ENCODE measurements at places on chromosomes 2 and 18.
A peak's percentile ranks its signal among the peaks of the same experiment; 100 is the strongest.

DNA sequence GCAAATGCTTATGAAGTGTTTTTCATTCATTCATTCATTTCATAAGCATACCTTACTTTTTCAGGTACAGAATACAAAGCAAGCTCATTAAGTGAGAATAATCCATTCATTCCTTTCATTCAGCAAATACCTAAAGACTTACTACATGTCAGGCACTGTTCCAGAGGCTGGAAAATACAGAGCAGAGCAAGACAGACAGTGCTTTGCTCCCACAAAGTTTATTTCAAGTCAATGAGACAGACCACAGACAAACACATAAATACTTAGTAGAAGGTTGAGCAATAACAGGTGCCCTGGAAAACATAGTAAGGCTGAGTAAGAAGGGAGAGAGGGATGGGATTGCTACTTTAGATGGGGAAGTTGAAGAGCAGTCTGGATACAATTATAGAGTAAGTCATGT is 309.8 kb downstream of the C1D start:
- no peak for DNase-seq

- DNase-seq: no peak
Measured at GRCh38 chr18:62827397-62827796, 112.1 kb downstream of the PHLPP1 start.

DNA sequence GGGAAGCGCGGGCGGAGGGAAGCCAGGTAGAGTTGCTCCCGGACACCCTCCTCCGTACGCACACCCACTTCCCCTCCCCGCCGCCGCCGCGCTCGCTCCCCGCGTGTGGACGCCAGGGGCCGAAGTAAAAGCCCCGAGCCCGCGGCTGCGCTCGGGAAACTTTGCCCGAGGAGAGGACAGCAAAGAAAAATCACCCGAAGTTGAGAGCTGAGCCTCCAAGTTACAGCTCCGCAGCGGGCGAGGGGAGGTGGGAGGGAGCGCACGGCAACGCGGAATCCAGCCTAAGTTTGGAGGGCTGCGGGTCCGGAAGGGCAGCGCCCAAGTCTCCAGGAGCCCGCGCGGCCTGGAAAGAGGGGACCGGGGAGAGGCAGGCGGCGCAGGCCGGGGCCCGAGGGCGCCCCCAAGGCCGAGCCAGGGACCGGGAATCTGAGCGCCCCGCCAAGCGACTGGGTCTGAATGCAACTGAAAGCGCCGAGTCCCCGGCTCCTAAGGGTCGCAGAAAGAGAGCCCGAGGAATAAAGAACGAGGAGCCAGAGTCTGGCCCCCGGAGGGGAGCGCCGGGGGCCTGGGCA is 706 bp upstream of the BCL11A start:
- DNase-seq: no peak

DNA sequence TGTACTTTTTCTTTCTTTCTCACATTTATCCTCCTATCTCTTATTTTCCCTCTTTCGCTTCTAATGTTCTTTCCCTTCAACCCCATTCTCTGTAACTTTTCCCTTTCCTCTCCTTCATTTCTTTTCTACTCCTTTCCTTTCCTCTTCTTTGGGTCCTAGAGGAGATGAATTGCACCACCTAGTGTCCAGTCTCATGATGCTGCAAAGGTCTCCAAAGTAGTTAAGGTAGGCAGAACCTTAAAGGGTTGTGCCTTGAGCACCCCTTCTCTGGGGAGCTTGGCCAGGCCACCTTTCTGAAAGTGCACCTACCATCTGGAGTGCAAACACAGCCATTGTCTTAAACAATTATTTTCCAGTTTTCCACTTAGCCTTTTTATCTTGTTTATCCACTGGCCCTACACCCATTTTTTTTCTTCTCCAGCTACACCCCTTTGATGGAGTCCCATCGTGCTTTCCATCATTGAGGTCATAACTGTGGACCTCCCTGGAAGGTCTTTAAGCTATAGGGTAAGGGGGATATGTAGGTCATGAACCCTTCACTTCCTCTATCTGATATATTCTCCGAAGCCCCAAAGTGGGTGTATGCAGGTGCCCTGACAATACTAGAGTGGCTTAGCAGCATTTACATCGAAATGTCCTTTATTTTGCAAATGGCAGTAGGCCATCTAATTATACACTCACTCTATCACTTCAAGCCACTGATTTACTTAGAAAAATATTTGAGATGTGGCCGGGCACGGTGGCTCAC is 155.9 kb downstream of the ESCO1 start:
- DNase-seq: no peak

DNA sequence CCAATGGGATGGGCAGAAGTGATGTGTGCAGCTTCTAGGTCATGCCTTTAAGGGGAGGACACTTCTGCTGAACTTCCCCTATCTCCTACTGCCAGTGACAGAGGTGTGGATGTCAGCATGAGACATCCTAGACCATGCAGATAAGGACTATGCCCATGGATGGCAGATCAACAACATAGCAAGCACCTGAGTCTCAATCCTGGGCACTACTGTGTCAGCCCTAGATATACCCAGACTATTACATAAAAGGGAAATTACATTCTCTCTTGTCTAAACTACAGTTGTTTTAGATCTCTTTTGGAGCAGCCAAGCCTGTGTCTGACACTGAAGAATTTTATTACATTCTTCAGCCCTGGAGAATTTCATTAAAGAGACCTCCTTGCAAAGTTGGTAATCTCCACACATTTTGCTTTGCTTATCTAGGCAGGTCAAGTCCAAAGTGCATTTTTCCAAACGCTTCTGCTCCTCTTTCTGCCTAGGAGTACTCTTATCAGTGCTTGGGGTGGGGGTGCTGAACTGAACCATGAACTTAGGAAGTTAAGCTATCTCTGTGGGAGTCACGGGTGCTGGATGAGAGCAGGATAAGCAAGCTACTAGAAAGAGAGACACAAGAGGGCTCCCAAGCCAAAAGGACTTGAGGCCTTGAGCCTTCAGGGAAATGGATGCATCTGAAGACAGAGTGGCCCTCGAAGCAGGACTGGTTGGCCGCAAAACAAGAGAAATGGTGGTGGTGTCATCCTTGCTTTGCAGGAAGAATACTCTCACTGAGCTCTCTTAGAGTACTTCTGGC is 95.2 kb upstream of the SPRED2 start:
- DNase-seq: no peak

GRCh38 chr2:104431701-104432121 is 422.2 kb upstream of the POU3F3 start:
- no peak for DNase-seq

GRCh38 chr2:90069290-90069894 is 1377.9 kb downstream of the RPIA start:
- DNase-seq: no peak

DNA sequence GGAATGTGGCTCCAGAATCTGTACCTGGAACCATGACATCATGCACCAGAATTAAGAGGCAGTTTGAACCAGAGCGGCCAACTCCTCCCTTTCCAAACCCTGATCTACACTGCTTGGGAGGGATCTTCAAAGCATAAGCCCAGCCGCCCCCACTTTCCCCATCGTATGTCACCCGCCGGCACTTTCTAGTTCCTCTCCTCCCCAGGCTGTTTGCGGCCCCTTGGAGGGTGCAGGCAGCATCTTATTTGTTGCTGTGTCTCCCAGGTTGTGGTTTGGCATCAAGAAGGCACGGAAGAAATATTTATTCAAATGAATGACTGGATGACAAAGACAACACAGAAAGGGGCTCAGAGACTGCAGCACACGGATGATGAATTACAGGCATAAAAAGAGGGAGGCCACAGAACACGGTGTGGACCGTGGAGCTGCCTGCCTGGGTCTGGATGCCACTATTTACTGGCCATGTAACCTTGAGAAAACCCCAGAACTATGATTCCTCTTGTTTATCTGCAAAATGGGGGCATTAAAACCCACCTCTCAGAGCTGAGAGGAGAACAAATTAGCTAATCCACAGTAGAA is 305.8 kb downstream of the EIPR1 start:
- no peak for DNase-seq

- DNase-seq: no peak
Measured at GRCh38 chr18:14962626-14963025, 214.7 kb downstream of the ANKRD30B start.

DNA sequence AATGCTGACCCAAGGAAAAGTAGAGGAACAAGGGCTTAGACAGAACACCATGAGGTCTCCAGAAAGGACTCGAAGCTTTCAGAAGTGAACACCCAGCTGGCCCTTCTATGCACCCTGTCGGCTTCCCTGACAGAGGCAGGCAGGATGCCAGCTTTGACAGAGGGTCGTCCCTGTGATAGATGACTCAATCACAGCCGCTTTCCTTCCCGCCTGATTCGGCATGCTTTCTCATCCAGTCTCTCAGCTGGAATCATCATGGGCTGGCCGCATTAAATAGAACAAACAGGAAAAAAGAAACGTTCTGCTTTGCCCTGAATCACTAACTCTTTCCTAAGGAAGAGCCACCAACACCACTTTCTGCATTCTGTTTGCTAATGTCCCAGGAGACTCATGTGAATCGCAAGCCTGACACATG is 140.3 kb upstream of the RAB12 start:
- no peak for DNase-seq

DNA sequence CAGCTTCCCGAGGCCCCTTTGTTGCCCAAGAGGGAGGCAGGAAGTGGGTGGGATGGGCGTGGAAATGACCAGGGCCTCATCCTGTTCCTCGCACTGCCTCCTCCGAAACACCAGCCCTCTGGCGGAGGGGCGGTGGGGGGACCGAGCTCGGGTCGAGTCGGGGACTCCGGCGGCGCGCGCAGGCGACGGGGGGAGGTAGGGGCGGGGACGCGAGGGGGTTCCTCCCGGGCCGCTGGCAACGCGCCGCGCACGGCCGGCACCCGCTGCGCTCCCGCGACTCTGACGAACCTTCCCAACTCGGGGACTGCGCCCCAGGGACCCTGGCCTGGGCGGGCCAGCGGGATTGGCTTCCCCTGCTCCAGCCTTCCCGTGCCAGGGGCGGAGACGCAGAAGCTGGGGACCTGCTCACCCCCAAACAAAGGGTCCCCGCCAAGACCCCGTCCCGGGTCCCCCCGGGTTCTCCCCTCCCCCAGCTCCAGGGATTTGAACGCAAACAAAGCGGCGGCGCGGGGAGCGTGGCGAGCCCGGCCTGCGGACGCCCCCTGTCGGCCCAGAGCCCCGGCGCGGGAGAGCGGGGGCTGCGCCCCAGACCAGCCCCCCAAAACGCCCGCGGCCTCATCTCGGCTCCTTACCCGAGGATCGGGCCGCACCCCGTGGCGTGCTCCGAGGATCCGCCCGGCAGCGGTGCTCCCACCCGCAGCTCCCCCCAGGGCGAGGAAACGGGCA is 1.2 kb downstream of the SEMA4C start:
- DNase-seq: peak; percentile 41

GRCh38 chr2:217951521-217952247 is 51.1 kb downstream of the TNS1 start:
- no peak for DNase-seq

DNA sequence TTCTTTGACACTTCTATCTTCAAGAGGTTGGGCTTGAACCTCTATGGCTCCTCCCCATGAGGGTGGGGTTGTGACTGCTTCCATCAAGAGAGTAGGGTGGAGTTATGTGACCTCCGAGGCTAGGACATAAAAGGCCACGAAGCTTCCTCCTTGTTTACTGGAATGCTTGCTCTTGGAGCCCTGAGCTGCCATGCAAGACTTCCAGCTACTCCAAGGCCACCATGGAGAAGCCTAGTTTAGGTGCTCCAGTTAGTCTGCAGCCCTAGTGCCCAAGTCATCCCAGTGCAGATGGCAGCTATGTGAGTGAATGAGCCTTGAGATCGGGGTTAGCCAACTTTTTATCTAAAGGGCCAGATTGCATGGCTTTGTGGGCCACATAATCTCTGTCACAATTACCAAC is 2.4 kb upstream of the MERTK start:
- DNase-seq: no peak

- no peak for DNase-seq
Measured at GRCh38 chr2:231680285-231680991, 27.9 kb upstream of the PTMA start.

DNA sequence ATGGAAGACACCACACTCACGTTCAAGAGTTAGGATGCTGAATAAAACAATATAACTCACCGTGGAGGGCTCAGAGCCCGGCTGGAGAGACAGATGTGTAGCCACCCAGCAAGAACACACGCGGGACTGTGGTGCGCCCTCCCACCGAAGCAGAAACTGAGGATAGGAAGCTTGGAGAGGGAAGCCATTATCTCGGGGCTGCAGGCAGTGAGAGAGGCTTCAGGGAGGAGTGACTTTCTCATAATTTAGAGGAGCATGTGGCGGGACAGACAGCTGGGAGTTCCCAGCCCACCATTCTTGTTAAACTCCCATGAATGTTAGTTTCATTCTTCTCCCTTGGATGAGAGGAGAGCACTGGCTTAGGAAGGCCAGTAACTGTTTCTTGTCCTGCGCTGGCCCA is 96.4 kb downstream of the MAPRE2 start:
- no peak for DNase-seq

DNA sequence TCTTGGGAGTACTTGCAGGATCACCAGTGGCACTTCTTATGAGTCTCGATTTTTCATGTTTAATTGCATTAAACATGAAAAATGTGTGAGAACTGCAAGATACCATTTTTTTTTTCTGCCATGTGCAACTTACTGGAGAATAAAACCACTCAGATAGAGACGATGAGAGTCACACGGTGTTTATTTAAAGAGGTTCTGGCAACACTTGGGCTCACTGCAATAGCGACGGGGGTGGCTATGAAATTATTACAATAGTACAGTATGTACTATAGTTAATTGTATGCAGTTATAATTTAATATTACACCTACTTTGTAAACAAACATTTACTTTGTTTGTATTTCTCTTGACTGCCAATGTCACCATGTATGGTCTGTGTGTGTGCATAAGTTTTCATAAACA is 479.8 kb downstream of the NUP35 start:
- no peak for DNase-seq

GRCh38 chr18:58268849-58269248 is 224.8 kb downstream of the NEDD4L start:
- DNase-seq: no peak

DNA sequence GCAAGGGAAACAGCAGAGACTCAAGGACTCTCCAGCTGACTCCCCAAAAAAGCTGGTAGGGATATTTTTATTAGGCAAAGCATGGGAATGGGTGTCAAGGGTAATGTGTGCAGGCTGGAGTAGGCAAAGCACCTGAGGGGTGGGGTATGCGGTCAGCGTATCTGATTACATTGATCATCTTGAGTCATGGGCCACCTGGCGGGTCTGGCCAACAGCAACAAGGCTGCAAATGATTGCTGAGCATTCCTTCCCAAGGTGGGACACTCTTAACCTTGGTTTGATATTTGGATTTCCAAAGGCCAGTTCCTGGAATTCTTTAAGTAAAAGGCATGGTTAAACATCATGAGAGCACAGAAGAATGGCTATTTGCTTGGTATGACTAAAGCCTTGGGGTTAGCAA is 32.6 kb upstream of the CCBE1 start:
- DNase-seq: no peak

GRCh38 chr2:181372646-181373040 is 84.5 kb upstream of the ITGA4 start:
- no peak for DNase-seq

- no peak for DNase-seq
Measured at GRCh38 chr2:33316328-33316727, 160.1 kb upstream of the RASGRP3 start.

GRCh38 chr2:5898667-5899066 is 206.5 kb downstream of the SOX11 start:
- DNase-seq: no peak

DNA sequence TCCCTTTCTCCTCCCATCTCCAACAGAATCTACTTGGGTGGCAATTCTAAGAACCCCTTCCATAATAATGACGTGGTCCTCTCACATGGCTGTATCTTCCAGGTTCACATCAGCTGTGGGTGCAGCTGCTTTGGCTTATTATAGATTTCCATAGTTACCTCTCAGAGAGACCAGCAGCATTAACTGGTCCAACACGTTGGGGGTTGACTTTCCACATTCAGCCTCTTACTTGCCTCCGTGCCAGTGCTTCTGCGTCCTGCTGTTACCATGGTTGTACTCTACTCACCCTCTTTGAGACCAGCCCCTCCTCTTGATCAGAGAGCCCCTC is 570.7 kb downstream of the PLCL1 start:
- DNase-seq: no peak
